ENCODE measurements at places on chromosomes 7 and 10. TPM values are rescaled to one million over a fixed set of nuclear protein-coding genes. Genes with fewer than 3 reads are reported as not detected.

The OLAH gene
- 0.45 TPM for total RNA-seq

The OR2A7 gene
- total RNA-seq: 2.2 TPM

The MINDY4 gene
- 1.1 TPM for total RNA-seq

DNA sequence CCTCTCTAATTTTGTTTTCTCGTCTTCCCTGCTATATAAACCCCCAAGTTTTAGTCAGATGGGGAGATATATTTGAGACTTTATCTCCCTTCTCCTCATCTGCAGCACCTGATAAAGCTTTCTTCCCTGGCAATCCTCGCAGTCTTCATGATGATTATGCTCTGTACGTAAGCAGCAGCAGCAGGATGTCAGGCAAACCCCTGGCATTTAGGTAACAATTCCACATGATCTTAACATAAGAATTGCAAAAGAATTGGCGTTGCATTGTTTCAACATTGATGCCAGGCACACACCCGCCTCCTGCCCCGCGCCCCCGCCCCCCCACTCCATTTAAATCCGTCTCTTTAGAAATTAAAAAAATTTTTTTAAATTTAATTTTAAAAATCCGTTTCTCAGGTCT is 6.1 kb downstream of the PKD1L1 start:
- no peak for DNase-seq

DNA sequence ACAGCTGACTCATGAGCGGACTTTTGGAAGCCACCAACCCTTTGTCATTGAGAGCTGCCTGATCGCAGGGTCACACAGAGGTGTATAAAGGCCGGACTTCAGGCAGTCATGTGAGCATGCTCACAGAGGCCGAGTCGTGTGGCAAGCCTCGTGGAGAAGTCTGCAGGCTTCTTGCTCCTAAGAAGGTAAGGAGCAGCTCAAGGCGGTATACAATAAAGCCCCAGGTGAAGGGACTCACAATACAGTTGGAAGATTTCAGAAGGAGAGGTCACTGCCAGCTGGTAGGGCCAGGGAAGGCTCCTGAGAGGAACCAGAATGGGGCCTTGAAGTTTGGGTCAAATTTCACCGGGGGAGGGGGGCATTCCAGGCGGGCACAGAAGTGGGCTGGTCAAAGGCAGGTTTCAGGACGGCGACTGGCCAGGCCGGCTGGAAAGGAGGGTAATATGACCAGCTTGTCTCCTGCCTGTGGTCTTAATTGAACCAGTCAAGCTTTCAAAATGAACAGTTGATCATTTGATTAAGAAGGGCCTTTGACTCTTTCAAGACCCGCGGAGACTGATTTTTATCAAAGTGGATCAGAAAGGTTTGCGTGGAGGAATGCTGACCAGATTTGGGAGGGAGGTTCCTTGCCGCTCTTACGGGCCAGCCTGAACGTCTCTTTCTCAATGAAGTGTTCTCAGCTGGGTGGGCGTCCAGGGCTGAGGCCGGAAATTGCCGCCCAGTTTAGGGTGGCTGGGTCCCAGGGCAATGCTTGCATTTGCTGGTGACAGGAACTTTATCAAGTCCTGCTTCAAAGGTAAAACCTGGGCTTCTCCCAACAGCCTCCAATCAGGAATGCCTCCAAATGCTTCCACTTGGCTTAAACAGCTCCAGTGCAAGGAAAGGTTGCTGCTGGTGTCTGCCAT is 178.6 kb downstream of the EMX2 start:
- DNase-seq: no peak

GRCh38 chr7:133662830-133663229 is 410.0 kb downstream of the EXOC4 start:
- DNase-seq: no peak

GRCh38 chr7:44460325-44460724 is 30.1 kb downstream of the NUDCD3 start:
- no peak for DNase-seq

DNA sequence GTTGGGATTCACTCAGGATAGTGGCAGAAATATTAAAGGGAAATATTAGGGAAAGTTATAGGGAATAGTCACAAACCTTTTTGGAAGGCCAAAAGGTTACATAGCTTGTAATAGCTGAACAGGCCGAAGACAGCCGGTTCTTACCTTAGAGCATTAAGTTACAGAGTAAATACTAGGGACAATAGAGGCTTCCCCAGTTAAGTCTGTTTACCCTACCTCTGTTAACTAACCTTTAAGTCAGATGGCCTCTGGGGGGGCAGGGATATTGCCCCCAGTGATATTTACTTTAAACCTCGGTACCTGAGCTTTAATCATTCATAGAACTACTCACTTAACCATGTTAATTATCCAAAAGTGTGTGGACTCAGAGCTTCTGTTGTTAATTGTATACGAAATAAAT is 7.4 kb downstream of the POLR1F start:
- no peak for DNase-seq

Measured in activated naive CD8-positive, alpha-beta T cell treated with anti-CD3 and anti-CD28 coated beads, Interleukin-2, amount 10 ng/mL, durations not matched to agents 7 days and 5 days (primary cell).